ENCODE measurements at places on chromosomes 6 and 20.

DNA sequence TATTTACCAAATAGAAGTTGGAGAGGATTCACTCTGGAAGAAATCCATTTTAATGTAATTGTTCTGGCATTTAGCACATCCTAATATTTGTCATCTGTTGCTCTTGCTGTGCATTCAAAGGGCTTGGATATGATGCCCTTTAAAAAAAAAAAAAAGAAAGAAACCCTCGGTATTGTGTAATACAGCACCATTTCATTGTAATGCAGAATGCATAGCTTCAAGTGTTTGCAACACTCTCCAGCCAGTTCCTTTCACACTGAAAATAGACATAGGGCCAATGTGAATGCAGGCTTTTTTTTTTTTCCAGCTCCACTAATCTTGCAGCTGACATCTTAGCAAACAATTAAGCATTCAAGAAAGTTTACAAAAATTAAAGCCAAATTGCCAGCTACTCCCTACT is 197.4 kb upstream of the POU3F2 start:
- DNase-seq, result no peak

GRCh38 chr20:61420781-61421180 is 168.7 kb downstream of the CDH4 start:
- DNase-seq, result no peak

DNA sequence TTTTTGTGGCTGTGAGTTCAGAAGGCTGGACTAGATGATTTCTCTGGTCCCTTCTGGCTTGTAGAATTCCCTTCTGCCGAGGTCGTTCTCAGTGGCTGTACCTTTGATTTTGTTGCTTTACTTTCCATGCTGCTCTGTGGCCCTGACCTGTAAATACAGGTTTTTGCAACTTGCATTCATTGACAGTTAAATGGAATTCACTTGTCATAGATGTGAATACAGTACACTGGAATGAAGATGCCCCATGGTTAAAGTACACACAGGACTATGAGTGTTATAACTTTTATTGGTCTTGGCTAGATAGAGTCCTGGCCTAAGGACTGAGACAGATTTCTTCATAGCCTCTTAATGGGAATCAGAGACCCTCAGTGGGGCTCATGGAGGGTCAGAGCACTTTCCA is 12.9 kb upstream of the EFCAB8 start:
- no peak for DNase-seq

DNA sequence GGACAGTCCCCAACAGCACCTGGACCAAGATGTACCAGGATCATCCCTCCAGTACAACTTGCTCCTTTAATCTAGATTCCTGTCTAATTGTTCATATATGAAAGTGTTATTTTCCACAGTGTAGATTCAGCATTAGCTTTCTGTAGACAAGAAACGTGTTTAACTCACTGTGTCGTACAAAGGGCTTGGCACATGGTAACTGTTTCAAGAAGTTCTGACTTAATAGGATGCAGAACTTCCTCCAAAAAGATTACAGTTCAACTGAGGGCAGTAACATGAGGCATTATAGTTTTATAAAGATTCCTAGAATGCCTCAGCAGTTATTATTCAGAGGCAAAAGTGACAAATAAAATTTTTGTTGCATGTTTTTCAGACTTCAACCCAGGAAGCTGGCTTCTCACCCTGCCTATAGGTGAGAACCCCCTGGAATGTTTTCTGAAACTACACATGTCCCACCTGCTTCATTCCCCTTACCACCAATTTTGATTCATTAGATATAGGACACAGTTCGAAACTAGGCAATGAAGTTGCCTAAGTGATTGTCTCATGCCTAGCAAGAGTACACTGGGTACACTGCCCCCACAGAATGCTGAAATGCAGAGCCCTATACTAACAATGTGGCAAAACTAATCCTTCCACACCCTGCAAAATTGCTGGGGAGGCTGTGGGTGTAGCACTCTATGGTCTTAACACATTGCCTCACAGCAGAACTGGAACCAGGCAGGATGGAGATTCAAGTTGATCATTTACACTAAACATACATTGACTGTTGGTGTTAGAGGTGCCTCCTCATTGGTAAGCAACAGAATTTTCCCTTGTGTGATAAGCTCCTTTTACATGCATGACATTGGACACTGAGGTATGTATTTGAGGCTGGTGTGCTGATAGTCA is 22.6 kb upstream of the SH3BGRL2 start:
- no peak for DNase-seq

DNA sequence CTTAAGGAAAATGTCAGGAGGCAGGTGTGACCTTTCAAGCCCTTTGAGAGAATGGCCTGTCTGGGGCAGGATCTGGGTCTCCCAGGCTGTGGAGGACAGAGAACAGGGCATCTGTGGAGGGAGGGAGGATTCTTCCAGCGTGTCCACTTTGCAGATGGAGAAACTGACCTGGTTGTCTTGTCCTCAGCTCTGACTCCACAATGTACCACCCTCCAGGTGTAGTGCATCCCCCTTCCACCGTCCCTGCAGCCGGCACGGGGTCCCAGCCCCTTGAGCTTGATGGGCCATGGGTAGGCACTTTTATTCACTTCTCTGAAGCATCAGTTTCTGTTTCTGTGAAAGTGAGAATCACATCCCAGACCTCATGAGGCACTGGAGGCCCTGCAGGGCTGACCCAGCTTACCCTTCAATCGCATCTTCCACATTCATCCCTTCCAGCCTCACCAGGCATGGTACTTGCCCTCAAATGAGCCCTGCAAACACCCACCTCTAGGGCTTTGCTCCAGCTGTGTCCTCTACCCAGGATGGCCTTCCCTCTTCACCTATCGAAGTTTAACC is 4.6 kb upstream of the TGM2 start:
- DNase-seq, result no peak

DNA sequence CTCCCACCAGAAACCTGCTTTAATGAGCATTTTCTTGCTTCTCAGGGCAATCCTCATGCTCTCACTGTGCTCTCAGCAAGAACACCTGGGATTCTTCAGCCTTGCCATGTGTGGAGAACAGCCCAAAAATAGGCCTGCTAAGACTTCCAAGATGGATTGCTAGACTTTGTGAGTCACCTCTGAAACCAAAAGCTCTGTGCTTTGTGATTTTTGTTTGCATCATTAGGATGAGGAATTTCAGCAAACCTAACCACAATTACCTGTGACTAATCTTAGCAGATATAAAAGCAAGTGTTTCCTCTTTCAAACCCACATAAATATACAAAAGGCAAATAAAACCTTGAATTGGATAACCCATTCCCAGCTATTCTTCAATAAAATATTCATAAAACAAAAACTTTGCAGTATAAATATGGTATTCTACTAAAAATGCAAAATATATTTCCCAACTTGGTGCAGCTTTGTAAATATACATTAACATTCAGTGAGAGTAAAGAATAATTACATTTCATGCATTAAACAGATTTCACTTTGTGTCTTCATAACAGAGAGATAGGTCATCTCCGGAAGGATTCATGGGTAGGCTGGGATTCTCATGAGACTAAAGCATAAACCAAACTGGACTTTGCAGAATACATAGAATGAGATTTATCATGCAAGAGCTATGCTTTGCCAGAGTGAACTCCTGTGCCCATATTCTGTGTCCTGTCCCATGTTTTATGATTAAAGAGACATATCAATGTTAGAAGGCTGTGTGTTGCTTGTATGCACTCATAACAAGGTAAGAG is 33.5 kb downstream of the TPBG start:
- DNase-seq, result no peak

Measured in NCI-H1092 (cell line).